Muscle of arm (tissue), 14 donors: ENCODE measurements at places on chromosomes 16 and 17. TPM values are rescaled to one million over a fixed set of nuclear protein-coding genes. Genes with fewer than 3 reads are reported as not detected.

DNA sequence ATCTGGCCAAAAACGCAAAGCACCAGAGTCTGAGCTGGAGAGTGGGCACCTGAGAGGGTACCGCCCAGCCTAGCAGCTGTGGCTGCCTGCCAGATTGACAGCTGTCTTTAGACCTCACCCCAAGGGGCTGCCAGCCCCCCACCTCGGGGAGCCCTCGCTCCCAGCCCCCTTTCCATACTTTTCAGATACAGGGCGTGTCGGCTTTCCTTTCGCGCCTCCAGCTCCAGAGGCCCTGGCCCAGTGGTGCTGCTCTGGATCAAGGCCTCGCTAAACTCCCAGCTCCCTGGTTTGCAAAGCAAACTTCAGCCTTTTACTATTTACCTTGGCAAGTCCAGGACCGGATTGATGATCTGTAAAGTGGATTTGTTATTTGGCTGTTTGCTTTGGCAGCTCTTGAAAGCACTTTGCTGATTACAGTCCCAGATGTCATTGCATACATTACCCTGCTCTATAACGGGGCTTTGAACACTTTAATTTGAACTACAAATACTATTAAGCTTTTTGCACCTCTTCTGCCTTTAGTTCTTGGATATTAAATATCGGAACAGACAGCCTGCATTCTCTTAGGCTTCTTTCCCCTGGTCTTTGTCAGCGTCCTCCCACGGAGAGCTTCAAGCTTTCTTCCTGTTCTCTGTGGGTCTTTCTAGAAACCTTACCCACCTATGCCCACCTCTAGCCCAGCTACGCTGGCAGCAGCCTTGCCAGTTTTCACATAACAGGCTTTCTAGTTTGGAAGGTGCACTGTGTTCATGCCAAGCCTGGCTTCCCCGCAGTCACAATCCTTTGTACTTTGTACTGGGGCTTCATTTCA is 63.6 kb upstream of the TBX2 start:
- DNase-seq, result no peak

DNA sequence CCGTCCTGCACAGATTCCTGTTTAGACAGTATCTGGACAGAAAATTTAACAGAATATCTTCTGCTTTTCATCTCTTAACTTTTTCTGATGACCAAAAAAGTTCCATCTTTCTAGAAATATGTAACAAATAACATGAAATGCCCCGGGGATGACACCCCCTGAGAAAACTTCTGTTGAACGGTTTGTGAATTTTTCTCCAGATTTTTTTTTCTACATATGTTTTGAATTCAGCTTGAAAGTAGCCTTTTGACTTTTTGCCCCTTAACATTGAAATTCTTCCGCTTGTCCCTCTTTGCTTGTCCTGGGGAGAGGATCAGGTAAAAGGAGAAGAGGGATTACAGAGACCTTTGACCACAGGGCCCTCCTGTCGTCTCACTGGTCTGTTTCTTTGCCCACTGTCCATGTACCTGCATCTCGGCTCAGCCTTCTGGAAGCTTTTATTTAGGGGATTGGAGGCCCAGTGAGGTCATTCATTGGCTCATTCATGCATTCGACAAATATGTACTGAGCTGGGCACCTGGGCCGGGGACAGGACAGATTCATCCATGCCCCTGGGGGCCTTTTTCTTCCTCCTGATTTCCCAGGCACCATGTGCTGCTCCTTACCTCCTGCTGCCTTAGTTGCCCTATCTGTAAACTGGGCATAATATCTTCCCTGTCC is 19.6 kb upstream of the CPNE2 start:
- no peak for DNase-seq

DNA sequence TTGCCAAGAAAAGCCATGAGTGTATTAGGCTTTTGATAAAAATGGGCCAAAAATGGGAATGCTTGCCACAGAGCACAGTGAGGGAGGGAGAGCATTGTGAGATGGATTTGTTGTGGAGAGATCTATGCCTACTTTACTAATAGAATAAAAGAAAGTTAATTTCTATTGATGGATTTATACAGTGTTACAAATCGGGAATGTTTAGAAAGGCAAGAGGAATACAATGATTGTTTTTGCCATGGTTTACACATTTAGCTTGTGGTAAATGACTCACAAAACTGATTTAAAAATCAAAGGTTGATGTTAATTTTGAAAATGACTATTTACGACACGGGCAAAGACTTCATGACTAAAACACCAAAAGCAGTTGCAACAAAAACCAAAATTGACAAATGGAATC is 16.6 kb downstream of the CCL4 start:
- DNase-seq, result no peak

DNA sequence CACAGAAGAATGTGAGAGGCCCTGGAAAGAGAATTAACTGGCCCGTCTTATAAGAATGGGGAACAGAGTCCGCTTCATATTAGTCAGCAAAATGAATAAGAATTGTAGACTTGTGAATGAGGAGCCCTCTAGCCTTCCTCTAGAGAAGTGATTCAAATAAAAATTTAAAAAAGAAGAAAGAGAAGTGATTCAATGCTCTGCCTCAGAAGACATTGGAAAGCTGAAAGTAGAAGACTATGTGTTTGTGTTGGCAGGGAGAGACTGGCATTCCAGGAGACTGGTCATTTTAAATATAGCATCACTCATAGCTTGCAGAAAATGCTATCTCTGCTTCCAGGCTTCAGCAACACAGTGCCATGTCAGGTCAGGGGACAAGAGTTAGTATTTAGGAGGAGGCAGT is 190.6 kb upstream of the HS3ST3A1 start:
- no peak for DNase-seq

Gene SLC5A2
- not detected for polyA plus RNA-seq

Gene CSH1
- polyA plus RNA-seq, result 5.0 TPM

Gene NPIPB13
- 11.3 TPM for polyA plus RNA-seq
